ENCODE measurements at places on chromosomes 4 and X.

DNA sequence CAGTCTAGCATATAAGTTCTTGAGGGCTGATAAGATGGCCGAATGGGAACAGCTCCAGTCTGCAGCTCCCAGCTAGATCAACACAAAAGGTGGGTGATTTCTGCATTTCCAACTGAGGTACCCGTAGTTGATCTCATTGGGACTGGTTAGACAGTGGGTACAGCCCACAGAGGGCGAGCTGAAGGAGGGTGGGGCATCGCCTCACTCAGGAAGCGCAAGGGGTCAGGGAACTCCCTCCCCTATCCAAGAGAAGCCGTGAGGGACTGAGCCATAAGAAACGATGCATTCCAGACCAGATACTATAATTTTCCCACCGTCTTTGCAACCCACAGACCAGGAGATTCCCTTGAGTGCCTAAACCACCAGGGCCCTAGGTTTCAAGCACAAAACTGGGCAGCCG is 109.0 kb downstream of the RPS6KA6 start:
- DNase-seq, result no peak

- DNase-seq, result no peak
Measured at GRCh38 chr4:183409483-183409882, 35.0 kb upstream of the CDKN2AIP start.

DNA sequence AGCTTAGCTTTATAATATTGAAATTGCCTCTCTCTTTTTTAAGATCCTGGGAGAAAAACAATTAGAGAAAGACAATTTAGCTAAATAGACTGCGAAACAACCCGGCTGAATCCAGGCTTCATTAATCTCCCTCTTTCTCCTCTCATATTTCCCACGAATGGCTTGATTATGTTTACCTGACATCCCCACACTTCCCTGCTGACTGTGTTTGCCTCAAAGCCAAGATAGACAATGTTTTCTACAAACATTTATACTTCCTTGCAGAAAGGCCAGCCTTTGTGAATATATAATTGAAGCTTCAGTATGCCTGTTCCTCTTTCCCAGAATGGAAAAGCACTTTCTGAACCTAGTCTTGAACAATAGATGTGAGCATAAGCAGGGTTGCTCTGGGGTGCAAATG is 566.8 kb downstream of the PDHA2 start:
- no peak for DNase-seq

DNA sequence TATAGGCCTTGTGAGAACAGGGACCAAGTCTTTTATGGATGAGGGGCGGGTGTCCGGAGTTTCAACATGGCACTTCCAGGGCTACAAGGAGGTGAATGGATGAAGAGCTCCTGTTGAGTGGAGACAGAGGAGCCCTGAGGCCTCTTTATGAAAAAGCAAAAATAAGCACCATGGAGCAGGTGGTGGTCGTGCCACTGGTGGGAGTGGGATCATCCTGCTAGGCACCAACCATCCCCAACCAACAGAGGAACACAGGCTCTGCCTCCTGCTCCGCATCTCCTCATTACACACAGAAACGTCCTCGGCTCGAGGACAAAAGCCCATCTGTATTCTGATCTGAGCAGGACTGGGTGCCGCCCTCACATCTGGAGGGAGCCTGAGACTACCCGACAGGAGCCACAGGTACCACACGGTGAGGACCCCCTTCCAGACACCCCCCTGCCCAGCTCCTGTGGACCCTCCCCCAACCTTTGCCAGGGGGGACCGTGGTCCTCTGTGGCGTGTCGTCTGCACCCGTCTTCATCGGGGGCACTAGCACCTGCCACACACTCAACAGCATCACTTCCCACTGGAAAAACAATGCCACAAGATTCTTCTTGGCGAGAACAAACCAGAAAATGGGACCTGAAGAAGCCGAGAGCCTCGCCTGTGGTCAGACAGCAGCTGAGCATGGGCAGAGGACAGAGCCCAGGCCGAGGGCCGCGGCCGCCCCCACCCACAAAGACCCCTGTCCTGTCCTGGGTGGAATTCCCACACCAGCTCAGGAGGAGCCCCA is 3.9 kb upstream of the PDE6B start:
- no peak for DNase-seq

- DNase-seq, result no peak
Measured at GRCh38 chr4:86675548-86675947, 81.4 kb downstream of the PTPN13 start.

GRCh38 chr4:129037093-129037492 is 56.2 kb downstream of the SCLT1 start:
- no peak for DNase-seq

GRCh38 chr4:13548059-13548983 is 4.0 kb upstream of the NKX3-2 start:
- no peak for DNase-seq

DNA sequence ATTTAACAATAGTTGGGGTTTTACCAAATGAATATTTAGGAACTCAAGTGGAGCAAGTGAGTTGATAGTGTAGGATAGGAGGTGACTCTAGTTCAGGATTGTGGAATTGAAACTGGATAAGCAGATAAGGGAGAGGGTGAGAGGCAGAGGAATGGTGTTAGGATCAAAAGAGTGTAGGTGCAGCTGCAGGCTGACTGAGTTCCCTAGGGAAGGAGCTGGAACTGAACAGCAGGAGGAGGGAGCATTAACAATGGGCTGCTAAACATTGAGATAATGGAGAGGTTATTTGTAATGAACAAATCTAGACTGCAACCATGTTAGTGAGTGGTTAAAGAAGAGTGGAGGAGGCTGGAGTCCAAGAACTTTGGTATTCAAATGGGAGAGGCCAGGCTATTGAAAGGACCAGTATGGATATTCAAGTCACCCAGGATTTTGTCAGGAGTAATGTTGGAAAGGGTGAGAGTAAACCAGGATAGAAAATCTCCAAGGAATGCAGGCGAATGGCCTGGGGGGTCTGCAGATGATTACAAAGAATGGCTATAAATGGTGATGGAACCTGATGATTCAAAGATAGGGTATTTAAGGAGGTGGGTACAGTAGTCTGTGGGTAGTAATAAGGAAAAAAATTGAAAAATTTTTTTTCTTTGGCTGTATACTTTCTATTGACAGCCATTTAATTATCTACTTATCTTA is 497.1 kb upstream of the TENM3 start:
- no peak for DNase-seq

DNA sequence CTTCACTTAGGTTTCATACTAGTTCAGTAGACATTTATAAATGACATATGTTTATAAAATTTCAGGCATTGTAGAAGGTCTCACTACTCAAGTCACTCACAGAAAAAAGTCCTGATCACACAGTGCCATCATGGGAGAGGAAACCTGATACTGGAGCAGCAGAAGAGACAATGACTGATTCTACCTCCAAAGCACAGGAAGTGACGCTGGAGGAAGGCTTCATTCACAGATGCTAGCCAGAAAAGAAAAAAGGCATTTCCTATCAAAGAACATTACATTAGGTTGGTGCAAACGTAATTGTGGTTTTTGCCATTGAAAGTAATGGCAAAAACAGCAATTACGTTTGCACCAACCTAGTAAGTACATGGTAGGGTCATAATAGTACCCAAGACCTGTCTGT is 79.5 kb downstream of the RASGEF1B start:
- no peak for DNase-seq

DNA sequence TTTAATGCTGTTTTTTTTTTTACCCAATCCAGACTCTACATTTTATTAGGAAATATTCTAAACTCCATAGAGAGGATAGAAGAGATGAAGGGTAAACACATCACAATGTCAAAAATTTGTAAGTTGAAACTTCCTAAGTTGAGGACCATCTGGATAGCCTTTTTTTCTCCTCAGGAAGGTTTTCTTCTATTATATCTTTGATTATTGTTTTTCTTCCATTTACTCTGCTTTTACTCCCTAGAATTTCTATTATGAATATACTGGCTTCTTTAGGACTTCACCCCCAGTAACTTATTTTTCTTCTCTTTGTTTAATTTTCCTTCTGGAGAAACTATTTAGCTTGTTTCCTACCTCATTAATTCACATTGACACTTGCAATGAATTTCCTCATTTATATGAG is 71.2 kb upstream of the SLIT2 start:
- no peak for DNase-seq

DNA sequence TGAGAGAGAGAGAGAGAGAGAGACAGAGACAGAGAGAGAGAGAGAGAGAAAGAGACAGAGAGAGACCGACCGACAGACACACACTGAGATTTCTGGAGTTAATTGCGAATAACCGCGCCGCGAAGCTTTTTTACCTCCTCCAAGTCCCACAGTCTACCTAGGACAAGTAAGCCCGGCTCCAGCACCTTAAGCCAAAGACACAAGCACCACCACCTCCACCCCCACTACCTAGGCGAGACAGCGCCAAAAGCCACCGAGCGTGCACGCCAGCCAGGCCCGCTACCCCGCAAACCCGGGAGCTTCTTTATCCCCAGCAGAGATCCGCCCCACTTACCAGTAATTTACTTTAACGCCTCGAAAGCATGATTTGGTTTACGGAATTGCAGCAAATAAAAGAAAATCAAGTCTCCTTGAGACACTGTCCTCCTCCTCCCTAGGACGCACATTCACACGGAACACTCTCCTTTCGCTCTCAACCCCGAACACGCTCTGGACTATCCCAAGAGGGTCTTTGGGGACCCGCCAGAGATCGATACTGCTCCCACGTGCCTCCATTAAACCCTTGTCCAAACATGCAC is 649.6 kb upstream of the DIPK2B start:
- peak; percentile 15 for DNase-seq

GRCh38 chrX:68833855-68834331 is 5.1 kb downstream of the EFNB1 start:
- peak; percentile 7 for DNase-seq

DNA sequence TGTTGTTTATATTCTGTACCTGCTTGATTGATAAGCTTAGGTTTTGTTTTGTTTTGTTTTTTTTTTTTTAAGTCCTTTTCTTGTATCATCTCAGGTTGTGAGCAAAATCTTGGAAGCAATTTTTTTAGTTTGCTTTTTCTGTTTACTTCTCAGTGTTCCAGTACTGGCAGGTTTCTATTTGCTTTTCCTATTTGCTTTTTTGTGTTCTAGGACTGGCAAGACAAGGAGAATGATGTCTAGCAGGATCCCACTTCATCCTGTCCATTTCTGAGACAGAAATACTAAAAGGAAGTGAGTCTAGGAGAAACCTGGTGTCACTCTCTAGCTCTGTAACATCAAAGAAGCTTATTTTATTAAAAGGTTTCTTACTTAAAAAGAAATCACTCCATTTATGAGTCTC is 15.6 kb downstream of the CXCL13 start:
- DNase-seq, result no peak

DNA sequence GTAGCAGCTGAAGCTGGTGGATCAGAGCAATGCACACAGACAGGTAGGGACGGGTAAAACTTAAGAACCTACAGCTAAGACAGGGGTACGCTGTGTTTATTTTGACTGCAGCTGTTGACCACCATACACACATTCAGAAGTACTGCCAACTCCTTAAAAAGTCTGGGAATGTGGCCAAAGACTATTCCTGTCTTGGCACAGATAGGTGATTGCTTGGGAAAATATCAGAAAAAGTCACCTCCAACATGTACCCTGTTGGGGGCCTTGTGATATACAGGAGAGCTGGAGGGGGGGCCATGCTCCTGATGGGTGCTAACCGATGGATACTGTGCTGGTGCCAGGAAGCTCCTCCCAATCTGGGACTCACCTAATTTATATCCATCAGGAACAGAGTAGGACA is 121.2 kb downstream of the VCX2 start:
- no peak for DNase-seq

DNA sequence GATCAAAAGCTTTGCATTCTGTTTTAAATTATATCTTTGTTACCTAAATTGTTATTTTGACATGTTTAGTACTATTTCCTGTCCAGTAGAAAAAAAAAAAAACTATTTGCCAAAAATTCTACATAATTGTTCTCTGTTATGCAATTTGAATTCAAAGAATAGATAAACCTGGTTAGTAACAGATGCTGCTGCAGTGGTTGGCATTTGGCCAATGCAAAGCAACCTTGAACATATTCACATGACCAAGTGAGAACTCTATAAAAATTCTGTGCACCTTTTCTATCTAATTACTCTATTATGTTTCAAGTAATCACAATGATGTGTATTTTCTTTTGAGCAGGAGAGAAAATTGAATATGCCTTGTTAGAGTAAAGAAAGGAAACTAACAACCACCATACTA is 1473.4 kb downstream of the RPA4 start:
- DNase-seq, result no peak

- no peak for DNase-seq
Measured at GRCh38 chr4:101958547-101958946, 168.0 kb downstream of the BANK1 start.

- DNase-seq, result no peak
Measured at GRCh38 chrX:107827030-107827831, 1.6 kb downstream of the MID2 start.

GRCh38 chr4:118348886-118349285 is 3.9 kb downstream of the PRSS12 start:
- DNase-seq, result no peak

DNA sequence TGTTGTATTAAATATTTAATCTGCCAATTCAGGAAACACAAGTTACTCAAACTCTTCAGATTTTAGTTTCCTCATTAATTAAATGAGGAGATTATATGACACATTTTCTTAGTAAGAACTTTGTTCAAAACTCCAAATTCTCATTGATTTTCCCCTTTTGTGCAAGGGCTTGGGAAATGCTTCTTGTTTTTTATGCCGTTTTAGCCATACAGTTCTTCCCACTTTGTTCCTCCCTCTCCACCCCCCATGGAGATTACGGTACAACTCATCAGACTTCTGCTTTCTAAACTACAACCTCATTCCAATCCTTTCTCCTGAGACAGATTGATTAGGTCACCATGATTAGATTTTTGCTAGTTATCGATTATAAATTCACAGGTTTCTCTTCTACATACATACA is 10.9 kb upstream of the BBS7 start:
- DNase-seq, result no peak

GRCh38 chr4:100414016-100414790 is 103.6 kb downstream of the EMCN start:
- no peak for DNase-seq

GRCh38 chrX:53048169-53049126 is at the start of gene GPR173:
Gene GPR173 (plus strand): TSS chrX:53048789. CDS start chrX:53076622, 27,833 bp downstream.
- peak; percentile 50 for DNase-seq

DNA sequence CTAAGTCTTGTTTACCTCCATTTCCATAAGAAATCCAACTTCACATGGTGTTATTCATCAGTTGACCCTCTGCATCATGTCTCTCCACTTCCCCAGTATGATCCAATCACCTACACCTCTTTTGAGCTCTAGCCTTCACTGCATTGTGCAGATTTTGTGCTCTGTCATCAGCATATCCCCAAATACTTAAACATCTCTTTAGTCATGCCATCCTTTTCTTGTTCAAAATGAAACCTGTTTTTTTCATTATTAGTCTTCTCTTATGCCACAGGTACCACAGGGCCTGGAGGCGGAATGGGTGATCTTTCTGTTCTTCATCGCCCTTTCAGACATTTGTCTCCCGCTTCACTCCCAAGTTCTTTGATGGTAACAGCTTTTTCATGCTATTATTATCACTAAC is 382.7 kb upstream of the GALNTL6 start:
- DNase-seq, result no peak

GRCh38 chr4:86831262-86832130 is 17.7 kb downstream of the SLC10A6 start:
- DNase-seq, result peak; percentile 47

Measured in uterus (tissue), 4 donors.